ENCODE measurements at places on chromosomes 3 and 15.
A peak's percentile ranks its signal among the peaks of the same experiment; 100 is the strongest.

DNA sequence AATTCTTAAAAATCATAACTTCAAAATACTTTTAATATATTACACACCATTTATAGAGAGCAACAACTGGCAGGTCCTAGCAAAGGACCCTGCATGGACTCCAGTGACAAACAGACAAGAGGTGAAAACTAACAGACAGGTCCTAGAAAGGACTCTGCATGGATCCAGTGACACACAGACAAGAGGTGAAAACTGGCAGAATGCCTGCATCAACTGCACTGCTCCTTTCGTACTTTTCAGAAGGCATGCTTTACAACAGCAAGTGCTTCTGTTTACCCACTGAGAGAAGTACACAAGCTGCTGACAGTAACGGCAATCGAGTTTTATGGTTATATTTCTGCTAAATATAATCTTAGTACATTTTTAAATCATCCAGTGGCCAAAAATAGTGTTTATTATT lies 24.3 kb upstream of the GP5 start:
- DNase-seq, result peak; percentile 72

DNA sequence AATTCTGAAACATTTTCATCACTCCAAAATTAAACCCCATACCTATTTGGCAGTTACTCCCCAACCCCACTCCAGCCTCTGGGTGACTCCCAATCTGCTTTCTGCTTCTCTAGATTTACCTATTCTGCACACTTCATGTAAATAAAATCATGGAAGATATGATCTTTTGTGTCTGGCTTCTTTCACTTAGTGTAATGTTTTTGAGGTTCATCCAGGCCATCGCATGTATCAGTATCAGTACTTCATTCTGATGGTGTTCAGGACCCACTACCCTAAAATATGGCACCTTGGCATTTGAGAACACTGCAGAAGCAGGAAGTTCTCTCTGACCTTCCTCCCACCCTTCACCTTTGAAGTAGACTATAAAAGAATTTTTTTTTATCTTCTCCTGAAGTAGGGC lies 78.7 kb upstream of the SLC25A26 start:
- DNase-seq, result no peak

DNA sequence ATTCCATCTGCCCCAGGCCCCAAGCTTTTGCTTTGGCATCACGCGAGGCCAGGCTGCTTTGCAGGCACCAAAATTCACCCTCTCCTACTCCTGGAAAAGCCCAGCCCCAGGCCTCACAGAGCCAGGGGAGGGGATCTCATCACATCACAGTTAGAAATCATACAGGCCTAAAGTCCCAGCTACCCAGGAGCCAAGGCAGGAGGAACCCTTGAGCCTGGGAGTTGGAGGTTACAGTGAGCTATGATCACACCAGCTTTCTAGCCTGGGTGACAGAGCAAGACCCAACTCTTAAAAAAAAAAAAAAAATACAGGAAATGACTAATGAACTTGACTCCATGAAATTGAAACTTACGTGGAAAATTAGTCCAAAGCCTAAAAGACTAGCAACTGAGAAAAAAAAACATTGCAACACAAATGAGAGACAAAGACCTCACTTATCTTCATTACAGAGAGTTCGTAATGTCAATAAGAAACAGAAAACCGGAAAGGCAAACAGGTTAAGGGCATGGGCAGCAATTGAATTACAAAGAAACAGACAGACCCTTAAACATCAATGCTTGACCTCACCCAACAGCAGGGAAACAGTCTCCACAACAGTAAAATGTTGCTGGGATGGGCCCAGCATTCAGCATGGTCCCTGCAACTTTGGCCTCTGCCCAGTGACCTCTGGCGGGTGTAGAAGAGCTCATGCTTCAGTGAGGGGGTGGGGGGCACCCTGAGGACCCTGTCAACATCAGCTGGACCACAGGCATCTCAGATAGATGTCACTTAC lies 151.5 kb downstream of the LRRK1 start:
- no peak for DNase-seq

- DNase-seq, result no peak
Measured at GRCh38 chr15:35305946-35306345, 220.9 kb upstream of the NANOGP8 start.

DNA sequence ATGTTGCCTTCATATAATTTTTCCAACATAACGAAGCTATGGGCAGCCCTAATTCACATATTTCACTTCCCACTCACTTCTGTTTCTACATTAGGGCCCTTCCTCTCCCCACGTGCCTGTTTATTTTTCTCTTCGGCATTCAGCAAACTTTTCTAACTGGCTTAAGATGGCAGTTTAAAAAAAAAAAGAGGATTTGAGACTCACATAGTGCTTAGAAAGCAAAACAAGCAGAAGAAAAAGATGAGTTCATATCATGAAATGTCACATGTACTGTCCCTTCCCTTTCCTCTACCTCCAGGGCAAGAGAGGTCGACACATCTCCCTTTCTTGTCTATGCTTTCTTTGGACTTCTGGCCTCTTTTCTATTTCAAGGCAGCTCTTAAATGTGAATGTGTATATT lies 30.6 kb downstream of the SLC49A4 start:
- DNase-seq, result no peak

DNA sequence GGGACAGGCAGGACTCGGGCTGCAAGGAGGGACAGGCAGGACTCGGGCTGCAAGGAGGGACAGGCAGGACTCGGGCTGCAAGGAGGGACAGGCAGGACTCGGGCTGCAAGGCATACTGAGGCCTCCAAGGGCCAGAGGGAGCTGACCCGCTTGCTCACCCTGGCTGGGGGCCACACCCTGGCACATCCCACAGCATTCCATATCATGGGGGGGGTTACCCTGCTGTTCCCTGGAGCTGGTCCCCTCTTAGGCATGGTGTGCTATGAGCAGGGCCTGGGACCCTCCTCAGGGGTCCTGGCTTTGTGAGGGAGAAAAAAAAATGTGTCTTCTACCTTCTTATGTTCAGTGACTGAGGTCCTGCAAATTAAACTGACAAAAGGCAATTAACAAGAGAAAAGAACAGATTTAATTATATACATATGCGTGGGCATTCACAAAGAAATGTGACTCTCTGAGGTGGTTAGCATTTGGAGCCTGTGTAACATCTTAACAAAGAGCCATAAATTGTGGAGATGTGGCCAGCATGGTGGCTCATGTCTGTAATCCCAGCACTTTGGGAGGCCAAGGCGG lies 97.6 kb upstream of the ALDH1A3 start:
- no peak for DNase-seq

DNA sequence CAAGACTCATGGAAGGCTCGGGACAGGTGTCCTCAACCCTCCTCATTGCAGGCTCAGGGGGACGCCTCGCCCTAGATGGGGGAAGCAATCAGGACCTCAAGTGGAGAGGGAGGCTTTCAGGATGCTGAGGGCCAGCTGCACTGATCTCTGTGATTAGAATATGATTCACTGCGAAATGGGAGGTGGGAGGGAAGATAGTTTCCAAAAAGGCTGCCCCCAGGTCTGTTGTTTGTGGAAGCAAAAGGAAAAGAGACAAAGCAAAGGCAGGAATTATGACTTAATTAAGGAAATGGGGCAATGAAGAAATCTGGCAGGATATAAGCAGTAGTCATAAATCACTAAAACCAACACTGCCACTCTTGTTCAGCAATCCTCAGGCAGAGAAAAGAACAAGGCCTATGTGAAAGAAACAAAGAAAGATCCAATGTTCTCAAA lies 85.6 kb upstream of the ABHD17C start:
- DNase-seq, result no peak

All from LNCaP clone FGC (cell line).